ENCODE measurements at places on chromosomes 1 and 21.

GRCh38 chr1:208420696-208421095 lies 176.5 kb upstream of the PLXNA2 start:
- no peak for DNase-seq

DNA sequence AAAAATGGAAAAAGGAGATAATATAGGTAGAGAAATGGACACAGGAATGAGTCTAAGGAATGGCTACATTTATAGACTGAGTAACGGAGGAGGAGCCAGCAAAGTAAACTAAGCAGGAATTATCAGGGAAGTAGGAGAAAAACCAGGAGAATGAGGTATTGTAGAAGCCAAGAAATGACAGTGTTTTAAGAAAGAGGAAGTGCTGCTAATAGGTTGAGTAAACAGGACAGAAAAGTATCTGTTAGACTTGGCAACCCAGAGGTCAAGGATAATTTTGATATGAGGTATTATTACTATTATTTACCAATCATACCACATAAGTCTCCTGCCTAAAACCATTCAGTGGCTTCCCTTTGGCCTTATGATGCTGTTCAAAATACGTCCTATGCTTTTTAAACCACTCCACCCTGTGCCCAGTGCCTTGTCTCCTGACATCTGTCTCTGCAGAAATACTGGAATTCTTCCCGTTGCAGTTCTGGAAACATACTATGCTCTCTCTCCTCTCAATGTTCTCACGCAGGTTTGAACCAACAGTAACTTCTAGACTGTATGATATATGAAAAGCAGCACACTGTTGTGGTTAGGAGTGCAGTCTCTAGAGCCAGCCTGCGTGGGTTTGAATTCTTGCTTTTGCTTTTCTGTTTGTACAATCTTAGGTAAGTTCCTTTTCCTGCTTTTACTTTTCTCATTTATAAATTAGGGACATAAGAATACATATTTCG lies 24.6 kb upstream of the NEK7 start:
- DNase-seq = no peak

DNA sequence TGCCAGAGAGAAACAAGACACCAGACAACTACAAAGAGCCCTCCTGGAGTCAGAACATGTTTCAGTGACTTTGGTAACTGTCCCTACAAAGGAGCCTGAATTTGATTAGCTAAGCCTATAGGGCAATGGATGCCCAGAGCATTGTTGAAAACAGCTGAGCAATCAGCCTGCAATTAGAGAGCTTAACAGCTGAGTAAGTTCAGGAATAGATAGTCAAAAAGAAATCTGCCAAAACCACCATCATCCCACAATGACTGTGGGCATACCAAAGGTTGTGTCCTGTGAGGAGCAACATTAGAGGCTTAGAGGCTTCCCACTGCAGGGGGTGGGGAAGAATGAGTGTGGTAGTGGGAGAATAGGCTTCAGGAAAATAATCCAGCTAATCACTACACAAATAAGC lies 32.1 kb downstream of the SH3BP5L start:
- no peak for DNase-seq

DNA sequence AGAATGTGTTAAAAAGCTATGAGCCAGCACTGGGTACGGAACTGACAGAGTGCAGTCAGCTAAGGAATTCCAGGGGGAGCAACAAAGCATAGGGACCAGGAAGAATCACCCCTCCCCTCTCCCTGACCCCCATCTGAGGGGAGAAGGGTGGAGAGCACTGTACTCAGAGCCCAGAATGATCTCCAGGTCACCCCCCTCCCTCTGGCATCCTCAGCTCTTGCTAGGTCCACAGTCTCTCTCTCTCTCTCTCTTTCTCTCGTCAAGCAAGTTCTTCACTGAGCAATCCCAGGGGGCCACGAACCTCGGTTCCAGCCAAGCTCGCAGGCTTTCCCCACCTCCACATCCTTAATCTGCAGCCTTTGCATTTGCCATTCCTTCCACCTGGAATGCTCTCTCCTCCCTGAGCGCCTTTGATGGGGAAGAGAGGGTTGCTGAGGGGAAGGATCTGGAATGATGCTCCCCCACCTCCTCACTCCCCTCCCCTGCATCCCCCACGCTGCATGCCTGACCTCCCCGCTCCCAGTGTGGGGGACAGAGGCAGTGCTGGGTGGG lies 6.7 kb upstream of the WASF2 start:
- DNase-seq = no peak

- no peak for DNase-seq
Measured at GRCh38 chr1:61337981-61338848, 255.9 kb downstream of the NFIA start.

DNA sequence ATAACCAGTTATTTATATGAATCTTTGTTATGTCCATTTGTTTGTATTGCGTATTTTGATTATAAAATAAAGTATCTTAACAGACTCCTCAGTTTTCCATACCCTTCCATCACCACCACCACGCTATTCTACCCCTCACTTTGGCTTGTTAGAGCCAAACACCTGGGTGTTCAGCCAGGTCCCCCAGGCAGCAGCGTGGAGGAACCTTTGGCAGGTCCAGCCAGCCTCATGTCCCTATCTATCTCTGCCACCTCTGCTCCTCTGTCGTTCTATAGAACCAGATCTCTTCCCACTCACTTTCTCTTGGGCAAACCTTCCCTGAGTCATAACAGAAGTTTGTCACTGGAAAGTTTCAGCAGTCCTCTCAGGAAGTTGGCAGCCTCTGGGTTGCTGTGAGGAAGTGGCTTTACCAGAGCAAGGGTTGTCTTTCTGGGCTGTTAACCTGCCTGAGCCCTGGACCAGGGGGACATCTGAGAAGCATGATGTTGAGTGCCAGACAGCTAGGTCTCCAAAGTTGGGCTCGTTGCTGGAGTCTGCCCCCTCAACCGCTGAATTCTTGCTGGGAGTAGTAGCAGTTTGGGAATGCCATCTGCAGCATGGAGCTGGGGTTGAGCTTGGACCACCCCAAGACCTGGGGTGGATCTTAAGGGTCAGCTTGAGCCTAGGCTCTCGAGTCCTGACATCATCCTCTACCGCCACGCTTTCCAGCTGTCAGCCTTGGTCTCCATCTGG lies 996 bp upstream of the SH3BGRL3 start:
- no peak for DNase-seq

- DNase-seq = no peak
Measured at GRCh38 chr1:95388031-95388430, 154.0 kb downstream of the RWDD3 start.

- no peak for DNase-seq
Measured at GRCh38 chr1:89945852-89946476, 48.9 kb upstream of the ZNF326 start.

GRCh38 chr1:12643079-12643478 lies 806 bp upstream of the AADACL4 start:
- no peak for DNase-seq

DNA sequence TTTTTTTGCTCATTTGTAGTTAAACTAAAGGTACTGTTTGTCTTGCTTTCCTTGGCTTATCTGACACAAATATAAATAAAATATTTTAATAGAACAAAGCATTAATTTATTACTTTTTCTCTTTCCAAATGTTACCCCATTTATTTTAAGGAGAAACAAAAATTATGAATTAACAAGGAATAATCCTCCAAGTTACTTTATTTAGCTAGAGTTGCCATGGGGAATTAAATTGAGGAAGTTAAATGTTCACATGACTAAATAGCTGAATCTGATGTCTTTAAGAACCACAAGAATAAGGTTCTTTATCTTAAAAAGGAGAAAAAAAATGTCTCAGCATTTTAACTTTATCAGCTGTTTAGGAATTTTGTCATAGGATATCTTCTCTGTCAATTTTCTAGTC lies 12.3 kb downstream of the ATG4C start:
- DNase-seq = no peak

DNA sequence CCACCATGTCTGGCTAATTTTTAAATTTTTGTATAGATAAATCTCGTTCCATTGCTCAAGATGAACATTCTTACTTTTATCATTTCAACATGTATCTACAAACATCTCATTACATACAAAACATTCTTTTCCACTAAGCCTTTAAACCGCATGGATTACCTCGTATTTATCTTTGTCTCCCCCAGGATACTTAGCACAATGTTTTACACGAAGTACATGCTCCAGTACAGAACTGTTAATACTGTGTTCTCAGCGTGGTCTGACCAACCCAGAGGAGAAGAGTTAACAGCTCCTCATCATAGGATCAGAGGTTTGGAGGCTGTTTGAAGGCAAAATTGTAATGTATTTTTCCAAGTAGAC lies 7.4 kb downstream of the PIK3C2B start:
- no peak for DNase-seq

DNA sequence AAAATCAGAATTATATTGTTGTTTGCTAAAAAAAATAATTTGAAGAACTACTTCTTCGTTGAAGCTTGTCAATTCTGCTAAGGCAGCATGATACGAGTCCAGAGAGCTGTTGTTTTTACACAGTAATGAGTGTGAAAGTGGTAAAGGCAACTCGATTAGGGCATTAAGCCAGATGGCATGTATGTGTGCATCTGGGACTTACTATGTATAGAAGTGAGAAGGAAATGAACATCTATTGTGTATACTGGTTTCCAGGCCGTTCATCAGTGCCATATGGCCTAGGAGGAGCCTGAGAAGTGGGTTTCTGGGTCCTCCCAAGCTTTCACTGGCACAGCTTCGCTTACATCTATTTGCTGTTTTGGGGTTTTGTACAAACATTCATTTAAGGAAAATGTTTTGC lies 5.7 kb downstream of the CTPS1 start:
- DNase-seq = no peak

GRCh38 chr1:84919461-84919970 lies 26.5 kb upstream of the LPAR3 start:
- DNase-seq = no peak

- DNase-seq = no peak
Measured at GRCh38 chr1:59999006-59999405, 72.4 kb upstream of the CYP2J2 start.

DNA sequence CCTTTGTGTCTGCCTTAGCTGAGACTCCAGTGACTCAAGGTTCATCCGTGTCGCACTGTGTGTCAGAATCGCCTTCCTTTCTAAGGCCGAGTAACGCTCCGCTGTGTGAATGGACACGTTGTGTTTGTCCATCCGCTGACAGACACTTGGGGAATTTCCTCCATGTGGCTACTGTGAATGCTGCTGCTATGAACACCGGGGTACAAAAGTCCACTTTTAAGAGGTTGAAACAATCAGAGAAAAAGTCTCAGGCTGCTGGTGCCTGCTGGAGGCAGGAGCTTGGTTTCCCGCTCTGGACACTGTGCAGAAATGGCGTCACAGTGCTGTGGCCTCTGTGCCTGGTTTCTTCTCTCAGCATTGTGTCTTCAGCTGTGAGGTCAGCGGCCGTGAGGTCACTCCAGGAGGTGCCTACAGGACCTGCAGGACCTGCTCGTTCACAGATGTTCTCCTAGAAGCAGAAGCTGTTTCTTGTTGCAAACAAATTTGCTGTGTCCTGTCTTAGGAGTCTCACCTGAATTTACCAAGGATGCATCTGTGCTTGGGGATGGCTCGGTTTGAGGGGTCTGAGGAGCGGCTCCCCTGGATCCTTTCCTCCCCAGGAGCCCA lies 34.2 kb downstream of the KRTAP10-1 start:
- no peak for DNase-seq

- no peak for DNase-seq
Measured at GRCh38 chr1:84442256-84442655, 36.8 kb upstream of the RPF1 start.

DNA sequence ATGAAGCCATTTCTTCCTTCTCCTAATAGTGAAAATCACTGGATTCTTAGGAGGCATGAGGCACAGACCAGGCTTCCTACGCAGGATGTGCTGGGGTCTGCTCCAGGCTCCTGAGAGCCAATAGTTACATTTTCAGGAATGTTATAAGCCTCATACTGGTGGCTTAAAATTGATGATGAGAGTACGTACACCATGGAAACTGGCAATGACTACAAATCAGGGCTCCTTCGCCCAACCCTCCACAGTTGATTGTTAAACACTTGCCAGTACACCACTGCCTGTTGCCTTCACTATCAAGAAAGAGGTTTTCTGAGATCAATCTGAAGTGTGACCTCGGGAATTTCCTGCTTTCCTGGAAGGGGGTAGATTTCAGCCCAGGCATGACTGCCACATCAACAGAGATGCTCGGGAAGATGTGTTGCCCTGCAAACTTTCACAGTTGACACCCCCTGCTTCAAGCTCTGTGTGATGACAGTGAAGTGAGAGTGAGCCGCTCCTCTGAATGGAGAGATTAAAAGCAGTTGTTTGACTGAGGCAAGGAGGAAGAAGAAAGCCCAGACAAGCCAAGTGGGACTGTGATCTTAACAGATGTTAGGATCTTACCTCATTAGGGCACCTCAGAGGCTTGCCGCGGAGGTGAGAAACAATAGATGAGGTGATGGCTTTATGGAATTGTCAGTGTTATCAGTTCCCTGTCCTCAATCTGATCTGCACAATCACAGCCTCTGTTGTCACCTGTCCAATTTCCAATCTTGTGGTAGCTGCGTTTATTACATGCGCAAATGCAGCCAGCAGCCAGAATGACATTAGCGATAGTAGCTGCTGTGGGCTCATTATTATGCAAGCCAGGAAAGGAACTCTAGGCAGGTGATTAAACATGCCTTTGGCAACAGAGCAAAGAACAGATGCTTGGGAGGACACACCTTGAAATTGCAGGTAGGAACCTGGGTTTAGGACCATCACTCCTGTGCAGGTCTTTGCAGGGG lies 277.3 kb downstream of the KAZN start:
- DNase-seq = no peak

DNA sequence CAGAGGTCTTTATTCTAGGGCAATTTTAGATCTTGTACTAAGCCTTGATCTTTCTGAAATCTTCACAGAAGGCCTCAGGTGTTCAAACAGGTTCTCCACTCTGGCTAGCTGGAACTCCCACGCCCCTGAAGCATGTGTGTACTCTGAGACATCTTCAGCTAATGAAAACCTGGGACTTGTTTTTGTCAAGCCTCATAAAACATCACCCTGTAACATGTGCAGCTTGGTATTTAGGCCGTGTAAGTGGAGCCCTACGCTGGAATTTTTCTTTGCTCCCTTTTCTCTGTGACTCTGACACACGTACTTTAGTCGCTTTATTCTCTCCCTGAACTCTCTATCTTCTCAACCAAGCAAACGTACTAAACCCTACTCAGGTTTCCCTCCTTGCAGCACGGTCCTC lies 701.9 kb upstream of the ZP4 start:
- DNase-seq = no peak

DNA sequence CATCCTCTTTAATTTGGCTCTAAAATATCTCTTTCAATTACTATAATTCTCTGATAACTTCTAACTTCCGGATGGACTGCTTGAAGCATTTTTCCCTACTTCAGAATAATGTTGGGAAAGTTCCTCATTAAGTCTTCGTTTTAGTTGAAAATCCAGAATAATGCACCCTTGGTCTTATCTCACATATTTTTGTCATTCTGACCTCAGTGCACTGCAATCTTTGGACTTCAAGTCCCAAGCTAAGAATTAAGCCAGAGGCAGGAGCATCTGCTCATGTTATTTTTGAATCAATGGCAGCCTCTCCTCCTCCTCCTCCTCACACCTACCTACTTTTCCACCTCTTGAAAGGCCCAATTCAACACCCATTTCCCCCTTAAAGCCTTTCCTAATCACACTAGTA lies 169.8 kb downstream of the CYYR1 start:
- no peak for DNase-seq

Data from stimulated activated CD8-positive, alpha-beta memory T cell treated with anti-CD3 and anti-CD28 coated beads, Interleukin-7, amount 100 ng/mL, for 1 hour (primary cell).